ENCODE measurements at places on chromosomes 1 and 21.

DNA sequence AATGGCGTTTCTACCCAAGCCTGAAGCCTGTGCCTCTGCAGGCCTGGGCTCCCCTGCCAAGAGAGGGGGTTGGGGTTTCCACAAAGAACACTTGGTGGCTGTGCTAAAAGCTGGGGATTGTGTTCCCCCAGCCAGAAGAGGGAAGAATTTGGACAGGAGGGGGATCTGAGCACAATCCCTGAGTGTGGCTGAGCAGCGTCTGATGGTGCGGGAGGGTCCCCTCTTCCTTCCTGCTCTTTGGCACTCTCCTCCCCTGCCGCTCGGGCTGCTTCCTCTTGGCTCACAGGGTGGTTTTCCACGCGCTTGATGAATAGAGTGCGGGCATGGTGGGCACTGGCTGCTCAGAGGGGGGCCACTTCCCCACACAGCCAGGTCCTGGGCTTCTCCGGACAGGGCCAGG is 3.7 kb downstream of the GPR37L1 start:
- DNase-seq, result no peak

DNA sequence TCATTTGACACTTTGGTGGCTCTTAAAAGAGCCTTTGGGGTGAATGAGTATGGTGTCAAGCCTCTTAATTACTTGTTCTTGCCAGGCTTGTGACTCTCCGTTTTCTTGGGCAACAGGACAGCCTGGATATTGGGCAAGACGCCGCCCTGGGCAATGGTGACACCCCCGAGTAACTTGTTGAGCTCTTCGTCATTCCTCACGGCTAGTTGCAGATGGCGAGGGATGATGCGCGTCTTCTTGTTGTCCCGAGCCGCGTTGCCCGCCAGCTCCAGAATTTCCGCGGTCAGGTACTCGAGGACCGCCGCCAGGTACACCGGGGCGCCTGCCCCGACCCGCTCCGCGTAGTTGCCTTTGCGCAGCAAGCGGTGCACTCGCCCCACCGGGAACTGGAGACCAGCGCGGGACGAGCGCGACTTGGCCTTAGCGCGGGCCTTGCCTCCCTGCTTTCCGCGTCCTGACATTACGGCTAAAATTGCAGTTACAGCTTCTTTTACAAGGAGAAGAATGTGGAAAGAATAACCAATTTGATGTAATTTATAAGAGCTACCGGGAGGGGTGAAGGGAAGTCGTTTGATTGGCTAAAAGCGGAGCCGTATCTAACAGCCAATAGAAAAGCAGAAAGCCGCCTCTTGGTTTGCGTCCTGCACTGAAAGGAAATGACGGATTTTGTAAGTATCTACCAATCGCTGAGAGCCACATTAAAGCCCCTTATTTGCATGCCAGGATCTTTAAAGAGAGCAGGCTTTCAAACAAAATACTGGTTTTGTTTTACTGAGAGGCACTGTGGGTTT is 11.7 kb upstream of the BOLA1 start:
- peak; percentile 79 for DNase-seq

DNA sequence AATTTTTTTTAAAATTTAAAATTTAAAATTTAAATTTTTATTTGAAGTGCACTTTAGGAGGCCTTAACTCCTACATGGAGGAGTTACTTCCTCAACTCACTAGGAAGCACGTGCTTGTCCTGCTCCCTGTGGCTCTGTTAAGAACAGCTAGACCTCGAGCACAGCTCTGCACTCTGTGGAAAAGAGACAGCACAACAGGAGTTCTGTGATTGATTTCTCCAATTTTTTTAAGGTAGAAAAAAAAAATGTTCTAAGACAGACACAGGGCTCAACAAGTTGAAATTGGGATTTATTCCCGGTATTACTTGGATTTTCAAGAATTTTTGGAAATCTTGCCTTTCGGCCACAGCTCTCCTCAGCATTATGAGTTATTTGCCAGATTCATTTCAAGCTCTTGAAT is 356.6 kb upstream of the LYPLAL1 start:
- DNase-seq, result no peak

GRCh38 chr1:153262070-153262366 is 2.5 kb downstream of the LORICRIN start:
- DNase-seq, result no peak

- DNase-seq, result no peak
Measured at GRCh38 chr1:91608876-91609275, 108.2 kb downstream of the CDC7 start.

DNA sequence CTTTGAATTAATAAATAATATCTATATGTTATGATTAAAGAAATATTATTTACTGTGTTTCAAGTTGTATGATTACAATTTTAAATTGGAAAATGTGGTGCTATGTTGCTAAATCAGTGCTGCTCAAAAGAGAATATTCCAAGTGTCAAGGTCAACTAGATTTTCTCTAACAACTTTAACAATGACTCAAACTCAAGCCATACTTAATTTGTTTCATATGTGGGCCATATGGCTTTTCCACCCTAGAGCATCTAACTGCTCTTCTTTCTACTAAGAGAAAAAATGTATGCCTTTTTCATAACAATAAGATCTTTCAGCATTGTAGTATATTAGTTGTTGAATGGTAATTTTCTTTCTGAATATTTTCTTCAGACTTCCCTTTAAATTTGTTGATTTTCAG is 8.3 kb upstream of the SYT14 start:
- DNase-seq, result no peak

- no peak for DNase-seq
Measured at GRCh38 chr1:232697187-232697822, 67.4 kb upstream of the SIPA1L2 start.

DNA sequence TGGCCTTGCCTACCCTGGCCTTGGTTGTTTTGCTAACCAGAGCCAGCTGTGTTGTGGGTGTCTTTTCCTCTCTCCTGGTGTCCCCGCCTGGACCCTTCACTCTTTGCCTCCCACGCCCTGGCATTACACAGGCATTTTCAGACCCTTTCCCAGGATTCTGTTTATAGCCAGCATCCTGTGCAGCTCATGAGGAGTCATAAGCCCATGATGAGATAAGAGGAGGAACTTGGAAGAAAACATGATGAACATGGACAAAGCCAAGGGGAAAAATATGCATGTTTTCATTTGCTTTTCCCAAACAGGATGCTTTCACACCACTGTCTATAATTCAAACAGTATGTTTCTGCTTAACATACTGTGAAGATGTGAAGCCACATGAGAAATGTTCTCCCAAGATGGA is 18.7 kb upstream of the WARS2 start:
- DNase-seq, result no peak

- DNase-seq, result peak; percentile 87
Measured at GRCh38 chr21:43975469-43976098, 36.5 kb upstream of the TRAPPC10 start.

GRCh38 chr1:149844101-149844500 is 55.3 kb upstream of the BOLA1 start:
- peak; percentile 19 for DNase-seq

GRCh38 chr1:112444269-112444668 is 48.3 kb downstream of the CTTNBP2NL start:
- no peak for DNase-seq

Measured in stimulated activated CD4-positive, alpha-beta T cell treated with anti-CD3 and anti-CD28 coated beads, Interleukin-15, amount 100 ng/mL, for 24 hours (primary cell).